Body of pancreas (tissue), 4 donors: ENCODE measurements at places on chromosomes 2 and 18. TPM values are rescaled to one million over a fixed set of nuclear protein-coding genes. Genes with fewer than 3 reads are reported as not detected.
A peak's percentile ranks its signal among the peaks of the same experiment; 100 is the strongest.

The DYNAP gene
- not detected for total RNA-seq

The IL18R1 gene
- 3.1 TPM for total RNA-seq

- DNase-seq = peak; percentile 41
Measured at GRCh38 chr2:210541290-210541902, 15.0 kb upstream of the CPS1 start.

GRCh38 chr2:58971511-58972360 is 730.6 kb upstream of the FANCL start:
- DNase-seq = no peak
